ENCODE measurements at places on chromosomes 7 and 10. TPM values are rescaled to one million over a fixed set of nuclear protein-coding genes. Genes with fewer than 3 reads are reported as not detected.

GRCh38 chr10:124534231-124534798 lies 72.7 kb downstream of the LHPP start:
- no peak overlapping the region for H3K27ac ChIP-seq
- no peaks in the 10 kb centered on the region for H3K27me3 ChIP-seq
- no peaks in the 10 kb centered on the region for H3K36me3 ChIP-seq
- no peak for DNase-seq

DNA sequence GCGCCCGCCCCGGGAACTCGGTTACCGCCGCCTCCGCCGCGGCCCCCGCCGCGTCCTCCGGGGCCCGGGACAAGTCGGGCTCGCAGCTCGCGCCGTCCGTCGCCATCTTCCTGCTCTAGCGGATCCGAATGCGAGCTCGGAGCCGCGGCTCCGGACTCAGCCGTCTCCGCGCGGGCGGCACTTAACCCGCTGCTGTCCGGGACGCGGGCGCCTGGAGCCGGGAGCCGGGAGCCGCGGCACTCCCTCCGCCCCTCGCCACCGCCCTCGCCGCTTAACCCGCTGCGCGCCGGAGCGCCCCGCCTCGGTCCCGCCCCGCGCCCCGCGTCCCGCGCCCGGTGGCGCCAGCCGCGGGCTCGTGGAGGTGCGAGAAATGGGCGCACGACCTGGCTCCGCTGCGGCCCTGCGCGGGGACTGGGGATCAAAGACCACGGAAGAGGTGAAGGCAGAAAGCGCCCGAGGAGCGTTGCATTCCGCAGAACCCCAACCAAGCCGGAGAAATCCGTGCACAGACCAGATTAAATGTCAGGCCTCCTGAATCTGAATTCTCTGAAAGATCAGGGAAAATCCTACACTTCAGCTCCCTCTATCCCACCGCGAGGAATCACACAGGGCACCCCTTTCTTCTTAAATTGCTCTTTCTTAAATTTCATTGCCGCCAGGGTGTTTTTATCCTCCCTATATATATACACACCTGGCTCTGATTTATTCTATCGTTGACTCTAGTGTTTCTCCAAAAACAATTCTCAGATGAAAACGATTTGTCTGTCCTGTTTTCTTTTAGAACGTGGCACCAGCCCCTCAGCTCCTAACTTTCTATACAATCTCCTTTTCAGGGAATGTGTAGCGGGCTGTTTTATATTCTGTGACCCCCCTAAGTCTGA lies at the start of gene CTTNBP2:
TSS of gene CTTNBP2 (minus strand) at position 132 of the 881 bp plus-strand sequence. CDS start at position 106, 26 bp downstream.
- DNase-seq: peak; percentile 81
- peak within 1 kb of the TSS; percentile 54 for H3K27ac ChIP-seq
- peak within 1 kb of the TSS; percentile 88 for H3K4me3 ChIP-seq

GRCh38 chr7:116509982-116510579 lies 10.5 kb downstream of the CAV2 start:
- no peaks in the 10 kb centered on the region for H3K36me3 ChIP-seq
- DNase-seq: no peak
- no peaks in the 10 kb centered on the region for H3K4me1 ChIP-seq

DNA sequence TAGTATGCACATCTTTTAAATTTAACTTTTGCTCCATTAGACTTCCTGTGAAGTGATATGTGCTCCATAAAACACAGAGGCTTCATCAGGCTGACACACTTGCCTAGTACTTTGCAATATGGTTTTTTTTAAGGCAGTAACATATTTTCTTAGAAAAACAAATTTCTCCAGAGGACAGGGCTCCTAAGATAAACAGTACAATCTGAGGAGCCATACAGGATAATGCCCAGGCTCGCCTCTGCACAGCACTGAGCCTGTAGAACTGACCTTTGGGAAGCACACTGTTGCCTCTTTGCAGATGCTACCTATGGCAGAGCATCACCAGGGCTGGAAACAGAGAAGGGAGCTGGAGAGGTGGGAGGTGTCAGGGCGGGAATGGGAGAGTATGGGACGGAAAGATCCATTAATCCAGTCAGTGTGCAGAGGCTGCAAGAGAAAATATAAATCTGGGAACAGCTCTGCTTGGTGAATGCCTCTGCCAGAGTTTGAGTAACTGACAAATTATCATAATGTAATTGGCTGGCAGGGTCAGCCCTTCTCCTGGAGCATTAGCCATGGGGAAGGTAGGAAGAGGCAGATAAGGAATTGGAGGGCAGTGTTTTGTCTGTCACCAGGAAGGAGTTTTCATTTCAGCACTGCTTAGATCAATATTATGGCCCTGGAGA lies 132.3 kb downstream of the CREB5 start:
- no peak overlapping the region for H3K4me3 ChIP-seq
- H3K4me1 ChIP-seq: no peaks in the 10 kb centered on the region
- DNase-seq: no peak
- H3K27me3 ChIP-seq: no peaks in the 10 kb centered on the region

- no peaks in the 10 kb centered on the region for H3K4me1 ChIP-seq
- H3K27me3 ChIP-seq: no peaks in the 10 kb centered on the region
- H3K4me3 ChIP-seq: no peak overlapping the region
- no peak overlapping the region for H3K27ac ChIP-seq
Measured at GRCh38 chr10:98399784-98400183, 15.2 kb downstream of the PYROXD2 start.

GRCh38 chr7:103664577-103664976 lies 218.6 kb upstream of the SLC26A5 start:
- H3K27me3 ChIP-seq: no peaks in the 10 kb centered on the region
- H3K36me3 ChIP-seq: no peaks in the 10 kb centered on the region
- H3K4me1 ChIP-seq: no peaks in the 10 kb centered on the region
- no peak overlapping the region for H3K4me3 ChIP-seq

Gene EBLN1
- polyA plus RNA-seq: not detected

GRCh38 chr7:137983323-137984008 lies 18.4 kb downstream of the CREB3L2 start:
- H3K27ac ChIP-seq: no peak overlapping the region
- H3K4me1 ChIP-seq: no peaks in the 10 kb centered on the region
- H3K36me3 ChIP-seq: no peaks in the 10 kb centered on the region
- no peak overlapping the region for H3K4me3 ChIP-seq
- H3K27me3 ChIP-seq: no peaks in the 10 kb centered on the region

DNA sequence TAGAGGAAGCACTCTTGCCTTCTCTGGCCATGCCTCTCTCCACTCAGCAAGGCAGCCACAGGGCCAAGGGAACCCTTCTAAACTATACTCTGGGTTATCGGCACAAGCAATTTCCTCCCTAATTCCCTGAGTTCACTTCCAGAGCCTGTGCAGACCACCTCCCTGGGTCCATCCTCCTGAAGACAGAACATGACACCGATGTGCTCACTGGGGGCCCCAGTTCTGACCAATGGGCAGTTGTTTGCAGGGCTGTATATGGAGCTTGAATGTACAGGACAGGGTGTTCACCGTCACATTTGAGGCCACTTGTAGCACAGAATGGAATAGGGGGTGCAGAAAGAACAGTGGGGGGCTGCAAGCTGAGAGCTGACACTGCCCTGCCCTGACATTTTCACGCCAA lies 77.7 kb downstream of the TFEC start:
- H3K4me1 ChIP-seq: no peaks in the 10 kb centered on the region
- H3K36me3 ChIP-seq: no peaks in the 10 kb centered on the region
- no peak overlapping the region for H3K27ac ChIP-seq

DNA sequence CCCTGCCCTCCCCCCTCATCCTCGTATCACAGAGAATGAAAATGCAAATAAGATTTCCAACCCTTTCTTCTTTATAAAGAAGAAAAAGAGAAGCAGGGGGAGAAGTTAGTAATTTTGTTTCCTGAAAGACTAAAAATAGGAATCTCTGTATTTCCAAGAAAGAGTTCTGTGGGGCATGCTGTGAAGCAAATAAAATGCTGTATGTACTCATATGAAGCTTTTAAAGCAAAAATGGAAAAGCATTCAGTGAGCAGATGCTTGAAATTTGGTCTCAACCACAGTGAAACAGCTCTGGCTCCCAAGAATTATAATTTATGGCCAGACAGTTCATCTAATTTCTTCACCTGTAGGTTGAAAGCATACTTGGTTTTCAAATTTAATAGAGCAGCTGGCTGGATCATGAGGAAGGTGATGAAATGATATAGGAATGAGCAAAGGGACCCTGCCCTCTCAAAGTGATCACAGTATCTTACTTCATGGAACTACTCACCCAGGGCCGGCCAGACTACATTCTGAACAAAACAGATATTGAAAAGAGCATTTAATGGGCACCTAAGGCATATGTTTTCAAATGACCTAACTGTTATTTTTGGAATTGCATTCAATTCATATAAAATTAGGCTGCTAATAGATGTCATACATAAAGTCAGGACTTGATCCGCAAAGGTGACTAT lies 31.4 kb downstream of the SVIL start:
- no peak for DNase-seq
- H3K27ac ChIP-seq: no peak overlapping the region
- no peaks in the 10 kb centered on the region for H3K36me3 ChIP-seq
- peaks cover 2% of the 10 kb centered on the region for H3K4me1 ChIP-seq

Gene SORCS3
- 0.25 TPM for polyA plus RNA-seq

GRCh38 chr10:50610368-50610767 lies 13.4 kb downstream of the SGMS1 start:
- no peaks in the 10 kb centered on the region for H3K36me3 ChIP-seq
- H3K4me3 ChIP-seq: no peak overlapping the region
- no peak for DNase-seq

DNA sequence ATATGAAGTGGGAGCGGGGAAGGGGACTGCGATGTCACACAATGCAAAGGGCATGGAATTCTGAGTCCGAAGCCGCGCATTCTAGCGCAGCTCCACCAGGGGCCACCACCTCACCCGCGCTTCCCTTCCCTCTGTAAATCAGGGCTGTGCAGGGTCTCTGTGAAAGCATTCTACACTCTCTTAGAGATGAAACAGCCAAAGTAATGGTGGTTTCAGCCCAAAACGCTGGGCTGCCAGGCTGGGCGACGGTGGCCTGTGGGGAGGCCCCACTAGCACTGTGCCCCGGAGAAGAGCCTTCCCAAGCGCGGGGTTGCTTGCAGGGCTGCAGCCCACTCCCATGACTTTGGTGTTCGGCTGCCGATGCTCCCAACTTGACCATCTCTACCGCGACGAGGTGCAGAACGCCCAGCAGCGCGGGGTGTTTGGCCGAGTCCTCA lies 11.4 kb downstream of the ATG9B start:
- DNase-seq: peak; percentile 73
- peaks cover 38% of the 10 kb centered on the region for H3K4me1 ChIP-seq
- no peak overlapping the region for H3K27ac ChIP-seq
- H3K4me3 ChIP-seq: 0 out of 2 replicates have a peak overlapping the region, but pooled peaks have one; percentile 4
- H3K27me3 ChIP-seq: peaks cover 12% of the 10 kb centered on the region

DNA sequence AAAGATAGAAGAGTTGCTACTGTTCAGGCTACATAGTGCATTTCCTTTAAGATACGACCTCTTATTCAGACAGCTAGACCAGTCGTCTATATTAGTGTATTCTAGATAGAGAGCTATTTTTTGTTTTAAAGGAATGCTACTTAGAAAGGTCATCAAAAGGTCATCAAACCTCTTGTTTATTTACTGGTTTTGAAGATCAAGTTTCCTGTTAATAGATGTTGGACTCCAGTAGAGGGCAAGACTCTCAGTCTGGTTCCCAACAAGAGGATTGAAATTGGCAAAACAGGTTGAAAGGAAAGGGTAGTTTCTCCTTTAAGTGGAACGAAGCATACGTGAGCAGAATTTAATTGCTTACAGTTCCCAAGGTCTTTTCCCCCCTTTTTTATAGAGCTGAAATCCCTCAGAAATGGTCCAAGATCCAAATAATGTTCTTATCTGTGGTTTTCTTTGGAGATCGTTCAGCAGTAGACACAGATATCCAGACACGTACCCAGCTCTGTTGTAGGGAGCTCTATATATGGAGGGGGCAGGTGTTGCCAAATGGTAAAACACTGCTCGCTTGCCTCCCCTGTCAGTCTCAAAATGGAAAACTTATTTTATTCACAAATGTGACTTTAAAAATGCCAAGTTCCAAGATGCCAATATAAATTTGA lies 37.2 kb downstream of the BAMBI start:
- no peaks in the 10 kb centered on the region for H3K27me3 ChIP-seq
- no peak overlapping the region for H3K4me3 ChIP-seq

DNA sequence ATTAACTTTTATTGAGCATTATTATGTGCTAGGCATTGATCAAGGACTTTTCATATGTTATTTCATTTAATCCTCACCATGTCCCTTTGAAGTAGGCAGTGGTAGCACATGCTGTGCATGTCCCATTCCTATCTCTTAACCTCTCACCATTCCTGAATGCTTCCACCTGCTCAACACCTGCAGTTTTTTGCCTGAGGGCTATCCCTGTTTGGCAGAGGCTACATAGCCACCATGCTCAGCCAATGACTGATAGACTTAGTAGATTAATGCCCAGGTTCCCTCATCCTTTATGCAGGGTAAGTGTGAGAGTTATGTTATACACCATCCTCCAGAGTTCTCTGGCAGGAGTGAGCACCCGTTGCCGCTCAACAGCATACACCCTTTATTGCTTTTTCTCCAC lies 387.8 kb downstream of the BBS9 start:
- no peaks in the 10 kb centered on the region for H3K4me1 ChIP-seq
- no peak for DNase-seq
- no peaks in the 10 kb centered on the region for H3K36me3 ChIP-seq
- H3K27ac ChIP-seq: no peak overlapping the region
- no peaks in the 10 kb centered on the region for H3K27me3 ChIP-seq

Gene CALML5
- polyA plus RNA-seq: not detected

DNA sequence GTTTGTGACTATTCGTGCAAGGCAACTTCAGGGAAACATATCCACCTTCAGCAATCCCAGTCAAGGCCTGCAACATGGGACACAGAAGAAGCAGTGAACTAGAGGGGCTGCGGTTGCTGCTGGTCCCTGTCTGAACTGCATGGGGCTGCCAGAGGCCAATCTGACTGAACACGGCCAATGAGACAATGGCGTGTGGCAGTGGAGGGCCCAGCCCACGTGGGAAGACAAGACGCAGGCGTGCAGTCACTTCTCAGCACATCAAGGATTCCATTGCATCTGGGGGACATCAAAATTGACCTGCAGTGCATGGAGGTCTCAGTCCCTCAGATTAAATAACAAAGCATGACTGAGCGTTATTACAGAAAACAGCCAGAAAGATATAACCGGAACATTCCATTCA lies 215.9 kb downstream of the HECW1 start:
- H3K4me3 ChIP-seq: no peak overlapping the region
- no peak for DNase-seq
- H3K36me3 ChIP-seq: no peaks in the 10 kb centered on the region
- H3K27ac ChIP-seq: no peak overlapping the region

Gene SLC39A12
- polyA plus RNA-seq: not detected

- no peak overlapping the region for H3K27ac ChIP-seq
- H3K4me1 ChIP-seq: no peaks in the 10 kb centered on the region
- H3K36me3 ChIP-seq: no peaks in the 10 kb centered on the region
- H3K4me3 ChIP-seq: no peak overlapping the region
- H3K27me3 ChIP-seq: no peaks in the 10 kb centered on the region
Measured at GRCh38 chr7:36784991-36785940, 61.0 kb upstream of the AOAH start.

Gene FEZF1
- 15.7 TPM for polyA plus RNA-seq

Gene FAM237B
- polyA plus RNA-seq: not detected

GRCh38 chr7:30226614-30227268 lies 57.7 kb upstream of the ZNRF2 start:
- H3K4me3 ChIP-seq: no peak overlapping the region
- no peaks in the 10 kb centered on the region for H3K36me3 ChIP-seq
- peak; percentile 41 for DNase-seq
- no peaks in the 10 kb centered on the region for H3K27me3 ChIP-seq
- no peaks in the 10 kb centered on the region for H3K4me1 ChIP-seq
- no peak overlapping the region for H3K27ac ChIP-seq

Gene SLC29A4
- polyA plus RNA-seq: 15.1 TPM

Gene TUBAL3
- 0.05 TPM for polyA plus RNA-seq
